ENCODE measurements at places on chromosomes 7 and 10.

- DNase-seq: no peak
These were observed 5.3 kb upstream of the GIMAP5 start for GRCh38 chr7:150731916-150732315.

GRCh38 chr7:134315679-134316538 lies 821 bp downstream of the SLC35B4 start:
- no peak for DNase-seq

- DNase-seq: no peak
These were observed 177.5 kb downstream of the DNAJB6 start for GRCh38 chr7:157514306-157514705.

DNA sequence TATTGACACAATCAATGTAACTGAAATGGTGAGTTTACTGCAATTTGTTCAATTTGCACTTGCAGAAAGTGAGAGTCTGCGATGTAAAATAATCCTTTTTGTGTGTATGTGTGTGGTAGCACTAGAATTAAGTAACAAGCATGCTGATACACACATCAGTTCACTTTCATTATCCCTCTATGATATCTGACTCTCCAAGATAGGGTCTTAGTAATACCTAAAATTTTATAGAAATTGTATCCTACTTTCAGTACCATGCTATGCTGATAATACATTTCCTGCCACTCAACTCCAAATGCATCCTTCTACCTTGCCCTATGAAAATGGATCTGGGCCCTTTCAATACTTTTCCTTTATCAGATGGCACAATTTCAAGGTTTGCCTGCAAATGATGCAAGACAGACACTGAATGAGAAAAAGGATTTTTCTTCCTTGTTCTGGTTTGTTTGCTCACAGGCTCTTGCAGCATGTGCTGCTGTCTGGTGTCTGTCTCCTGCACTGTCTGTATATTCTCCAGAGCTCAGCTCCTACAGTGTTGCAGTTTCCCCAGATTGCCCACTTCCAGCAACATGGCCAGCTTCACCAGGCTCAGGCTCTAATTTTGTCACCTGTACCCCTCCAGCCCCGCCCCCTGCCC lies 297.9 kb upstream of the HGF start:
- DNase-seq: no peak

GRCh38 chr10:102246261-102246660 lies 929 bp downstream of the GBF1 start:
- no peak for DNase-seq

DNA sequence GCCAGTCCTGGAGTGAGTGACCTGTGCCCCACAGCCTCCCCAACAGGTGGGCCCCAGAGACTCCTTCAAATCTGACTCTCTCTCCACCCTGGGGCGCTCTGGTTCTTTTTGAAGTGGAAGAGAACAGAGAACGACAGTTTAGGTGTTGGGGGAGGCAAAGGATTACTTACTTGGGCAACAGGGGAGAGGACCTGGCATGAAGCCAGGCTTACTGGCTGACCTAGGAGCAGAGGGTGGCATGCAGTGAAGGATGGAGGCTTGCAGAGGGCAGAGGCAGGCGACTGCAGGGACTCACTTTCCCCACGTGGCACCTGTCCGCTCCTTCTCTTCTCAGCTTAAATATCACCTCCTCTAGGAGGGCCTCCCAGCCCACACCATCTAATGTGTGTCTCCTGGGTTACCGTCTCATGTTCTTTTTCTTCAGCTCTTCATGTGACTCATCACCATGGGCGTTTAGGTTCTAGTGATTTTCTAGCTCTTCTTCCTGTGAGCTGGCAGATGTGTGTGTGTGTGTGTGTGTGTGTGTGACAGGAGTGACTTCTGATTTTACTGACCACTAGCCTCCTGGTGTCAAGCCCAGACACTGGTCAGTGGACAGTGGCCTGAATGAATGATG lies 15.5 kb downstream of the LZTS2 start:
- DNase-seq: no peak

DNA sequence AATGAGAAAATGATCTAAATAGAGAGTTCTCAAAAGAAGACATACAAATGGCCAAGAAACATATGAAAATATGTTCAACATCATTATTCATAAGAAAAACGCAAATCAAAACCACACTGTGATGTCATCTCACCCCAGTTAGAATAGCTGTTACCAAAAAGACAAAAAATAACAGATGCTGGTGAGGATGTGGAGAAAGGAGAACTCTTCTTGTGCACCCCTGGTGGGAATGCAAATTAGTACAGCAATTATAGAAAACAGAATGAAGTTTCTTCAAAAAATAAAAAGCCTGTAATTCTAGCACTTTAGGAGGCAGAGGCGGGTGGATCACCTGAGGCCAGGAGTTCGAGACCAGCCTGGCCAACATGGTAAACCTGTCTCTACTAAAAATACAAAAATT lies 199.3 kb downstream of the PARD3 start:
- no peak for DNase-seq

DNA sequence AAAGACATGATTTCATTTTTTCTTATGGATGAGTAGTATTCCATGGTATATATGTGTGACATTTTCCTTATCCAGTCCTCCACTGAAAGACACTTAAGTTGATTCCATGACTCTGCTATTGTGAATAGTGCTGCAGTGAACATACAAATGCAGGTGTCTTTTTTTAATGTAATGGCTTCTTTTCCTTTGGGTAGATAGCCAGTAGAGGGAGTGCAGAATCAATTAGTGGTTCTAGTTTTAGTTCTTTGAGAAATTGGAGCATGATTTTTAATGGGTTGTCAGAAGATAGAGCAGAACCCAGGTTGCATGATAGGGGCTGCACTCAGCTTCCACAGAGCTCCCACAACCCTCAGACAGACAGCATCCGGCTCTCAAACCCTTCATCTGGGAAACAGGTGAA lies 152.9 kb upstream of the PLXDC2 start:
- no peak for DNase-seq

DNA sequence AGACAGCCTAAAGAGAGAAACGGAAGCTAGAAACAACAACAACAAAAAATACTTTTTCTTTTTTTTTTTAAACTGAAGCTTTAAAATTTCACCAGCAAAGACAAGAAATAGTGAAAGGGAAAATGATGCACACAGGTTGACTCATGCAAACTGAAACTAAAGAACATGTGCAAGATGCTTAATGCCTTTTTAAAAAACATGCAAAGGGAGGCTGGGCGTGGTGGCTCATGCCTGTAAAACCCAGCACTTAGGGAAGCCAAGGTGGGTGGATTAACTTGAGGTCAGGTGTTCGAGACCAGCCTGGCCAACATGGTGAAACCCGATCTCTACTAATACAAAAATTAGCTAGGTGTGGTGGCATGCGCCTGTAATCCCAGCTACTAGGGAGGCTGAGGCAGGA lies 15.1 kb upstream of the CUBN start:
- no peak for DNase-seq

GRCh38 chr10:24821986-24822385 lies 98.3 kb upstream of the ARHGAP21 start:
- DNase-seq: no peak

DNA sequence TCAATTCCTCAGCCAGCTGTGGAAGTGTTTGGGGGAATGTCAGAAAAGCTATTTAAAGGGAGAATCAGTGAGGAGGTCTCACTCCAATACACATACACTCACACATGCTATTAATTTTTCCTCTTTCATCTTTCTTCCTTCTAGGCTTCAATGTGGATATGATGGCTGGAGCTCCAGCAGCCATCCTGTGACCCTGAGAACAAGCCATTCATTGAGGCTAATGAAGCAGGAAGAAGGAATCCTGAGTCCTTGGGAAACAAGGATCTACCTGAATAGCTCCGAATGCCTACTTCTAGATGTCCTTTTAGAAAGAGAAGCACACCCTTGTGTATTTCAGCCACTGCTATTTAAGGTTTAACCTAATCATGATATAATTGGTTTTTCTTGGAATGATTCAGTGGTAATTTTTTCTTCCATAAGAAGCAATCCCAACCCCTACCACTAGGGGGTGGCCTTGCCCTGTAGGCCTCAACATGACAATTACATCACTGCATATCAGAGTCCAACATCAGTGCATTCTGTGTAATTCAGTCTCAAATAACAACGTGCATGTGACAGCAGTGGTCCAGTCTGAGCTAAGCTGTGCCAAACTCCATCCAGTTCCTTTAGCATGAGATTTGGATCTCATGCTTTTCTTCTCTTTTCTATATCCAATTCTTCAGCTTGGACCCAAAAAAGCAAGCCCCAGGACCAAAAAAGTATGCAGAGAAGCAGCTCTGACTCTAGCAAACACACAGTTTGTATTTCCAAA lies 85.3 kb upstream of the ANKRD1 start:
- DNase-seq: peak; percentile 48

DNA sequence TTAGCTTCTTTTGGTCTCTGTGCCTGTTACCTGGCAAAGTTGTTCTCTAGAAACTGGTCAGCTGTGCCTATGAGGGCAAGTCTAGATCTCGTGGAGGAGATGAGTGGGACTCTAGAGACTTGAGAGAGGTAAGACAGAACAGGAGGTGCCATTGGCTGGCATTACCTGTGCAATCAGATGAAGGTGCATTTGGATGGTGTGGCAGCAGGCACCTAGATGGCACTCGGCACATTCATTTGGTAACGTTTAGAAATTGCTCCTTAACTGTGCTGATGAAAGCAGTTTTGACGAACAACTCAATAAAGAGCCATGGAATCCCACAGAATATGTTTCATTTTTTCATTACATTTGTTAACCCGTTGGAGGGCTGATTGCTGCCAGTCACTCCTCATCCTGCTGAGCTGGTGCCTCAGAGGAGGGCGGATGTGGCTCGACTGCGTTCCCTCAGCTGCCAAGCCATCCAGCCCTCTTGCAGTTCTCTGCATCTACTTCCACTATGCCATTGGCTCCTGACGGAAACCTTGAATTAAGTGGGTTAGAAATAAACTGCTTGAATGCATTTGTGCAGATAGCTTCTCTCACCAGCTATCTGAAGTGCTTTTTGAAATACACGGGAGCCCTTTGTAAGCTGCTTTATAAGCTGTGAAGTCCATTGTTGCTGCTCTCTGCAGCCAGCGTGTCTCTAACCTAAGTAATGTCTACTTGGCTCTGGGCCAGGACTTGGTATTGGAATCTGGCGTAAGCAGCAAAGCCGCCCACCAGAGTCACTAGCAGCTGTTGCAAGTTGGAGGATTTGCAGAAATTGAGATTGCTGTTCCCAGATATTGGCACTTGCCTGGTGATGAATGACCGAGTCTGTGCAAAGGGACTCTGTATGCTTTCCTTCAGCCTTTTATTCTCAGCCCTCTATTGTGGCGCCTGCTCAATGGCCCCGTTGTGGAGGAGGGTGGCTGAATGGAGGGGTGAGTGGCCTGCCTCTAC lies 87.4 kb downstream of the LRRC4 start:
- no peak for DNase-seq
